ENCODE measurements at places on chromosomes 7 and 10.

- DNase-seq = peak; percentile 57
Measured at GRCh38 chr7:95686109-95686508, 86.2 kb upstream of the DYNC1I1 start.

- no peak for DNase-seq
Measured at GRCh38 chr10:44506386-44506785, 121.5 kb upstream of the CXCL12 start.

DNA sequence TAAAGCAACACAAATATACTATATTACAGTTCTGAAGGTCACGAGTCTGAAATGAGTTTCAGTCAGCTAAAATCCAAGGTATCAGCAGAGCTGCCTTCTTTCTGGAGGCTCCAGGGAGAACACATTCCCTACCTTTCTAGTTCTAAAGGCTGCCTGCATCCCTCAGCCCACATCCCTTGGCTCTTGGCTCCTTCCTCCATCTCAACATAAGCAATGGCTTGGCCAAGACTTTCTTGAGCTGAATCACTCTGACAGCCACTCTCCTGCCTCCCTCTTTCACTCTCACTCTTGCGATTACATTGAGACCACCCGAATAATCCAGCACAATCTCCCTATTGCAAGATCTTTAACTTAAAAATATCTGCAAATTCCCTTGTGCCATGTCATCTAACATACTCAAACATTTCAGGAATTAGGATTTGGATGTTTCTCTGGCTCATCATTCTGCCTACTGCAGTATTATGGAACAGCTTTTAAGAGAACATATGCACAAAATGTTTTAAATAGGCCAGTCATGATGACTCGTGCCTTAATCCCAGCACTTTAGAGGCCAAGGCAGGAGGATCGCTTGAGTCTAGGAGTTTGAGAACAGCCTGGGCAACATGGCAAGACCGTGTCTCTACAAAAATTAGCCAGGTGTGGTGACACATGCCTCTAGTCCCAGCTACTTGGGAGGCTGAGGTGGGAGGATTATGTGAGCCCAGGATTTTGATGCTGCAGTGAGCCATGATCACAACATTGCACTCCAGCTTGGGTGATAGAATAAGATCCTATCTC lies 144.2 kb upstream of the VSTM2A start:
- no peak for DNase-seq

DNA sequence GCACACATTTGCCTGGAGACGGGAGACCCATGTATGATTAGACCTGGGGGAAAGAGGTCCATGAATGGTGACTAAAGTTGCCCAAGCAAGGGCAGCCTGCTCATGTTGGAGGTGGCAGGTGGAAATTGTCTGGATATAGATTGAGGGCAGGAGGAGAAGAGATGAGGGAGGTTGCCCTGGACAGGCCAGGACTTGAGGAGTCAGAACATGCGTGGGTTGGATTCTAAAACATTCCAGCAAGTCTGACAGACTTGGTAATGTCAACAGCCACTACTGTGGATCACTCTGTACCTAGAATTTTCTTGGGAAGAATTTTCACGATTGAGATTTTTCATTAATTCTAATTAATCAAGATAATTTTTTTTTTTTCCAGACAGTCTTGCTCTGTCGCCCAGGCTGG lies 19.1 kb upstream of the SVOPL start:
- DNase-seq = no peak

DNA sequence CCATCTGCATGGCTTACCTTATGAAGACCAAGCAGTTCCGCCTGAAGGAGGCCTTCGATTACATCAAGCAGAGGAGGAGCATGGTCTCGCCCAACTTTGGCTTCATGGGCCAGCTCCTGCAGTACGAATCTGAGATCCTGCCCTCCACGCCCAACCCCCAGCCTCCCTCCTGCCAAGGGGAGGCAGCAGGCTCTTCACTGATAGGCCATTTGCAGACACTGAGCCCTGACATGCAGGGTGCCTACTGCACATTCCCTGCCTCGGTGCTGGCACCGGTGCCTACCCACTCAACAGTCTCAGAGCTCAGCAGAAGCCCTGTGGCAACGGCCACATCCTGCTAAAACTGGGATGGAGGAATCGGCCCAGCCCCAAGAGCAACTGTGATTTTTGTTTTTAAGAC lies 12.4 kb downstream of the DUSP5 start:
- DNase-seq = no peak

GRCh38 chr7:103391976-103392375 lies 44.5 kb downstream of the PSMC2 start:
- DNase-seq = no peak

DNA sequence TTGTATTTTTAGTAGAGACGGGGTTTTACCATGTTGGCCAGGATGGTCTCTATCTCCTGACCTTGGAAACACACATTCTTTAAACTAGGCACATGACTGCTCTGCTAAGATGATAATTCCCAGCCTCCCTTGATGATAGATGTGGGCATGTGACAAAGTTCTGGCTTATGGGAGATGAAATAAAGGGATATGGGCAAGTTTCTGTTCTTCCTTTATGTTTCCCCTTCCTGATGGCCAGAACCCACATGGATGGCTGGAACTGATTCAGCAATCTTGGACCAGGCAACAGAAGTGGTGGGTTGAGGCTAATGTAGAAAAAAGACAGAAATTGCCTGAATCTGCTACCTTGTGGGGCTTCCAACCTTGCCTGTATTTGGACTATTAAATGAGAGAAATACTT lies 60.7 kb upstream of the NRP1 start:
- DNase-seq = no peak

- DNase-seq = no peak
Measured at GRCh38 chr7:100683659-100684533, 10.2 kb downstream of the GIGYF1 start.

GRCh38 chr7:19677180-19677579 lies 31.7 kb downstream of the POLR1F start:
- no peak for DNase-seq

GRCh38 chr7:111459757-111460280 lies 102.5 kb downstream of the IMMP2L start:
- no peak for DNase-seq

- DNase-seq = no peak
Measured at GRCh38 chr7:40747856-40748255, 613.1 kb downstream of the SUGCT start.

GRCh38 chr10:58706836-58707235 lies 194.2 kb downstream of the BICC1 start:
- DNase-seq = no peak

DNA sequence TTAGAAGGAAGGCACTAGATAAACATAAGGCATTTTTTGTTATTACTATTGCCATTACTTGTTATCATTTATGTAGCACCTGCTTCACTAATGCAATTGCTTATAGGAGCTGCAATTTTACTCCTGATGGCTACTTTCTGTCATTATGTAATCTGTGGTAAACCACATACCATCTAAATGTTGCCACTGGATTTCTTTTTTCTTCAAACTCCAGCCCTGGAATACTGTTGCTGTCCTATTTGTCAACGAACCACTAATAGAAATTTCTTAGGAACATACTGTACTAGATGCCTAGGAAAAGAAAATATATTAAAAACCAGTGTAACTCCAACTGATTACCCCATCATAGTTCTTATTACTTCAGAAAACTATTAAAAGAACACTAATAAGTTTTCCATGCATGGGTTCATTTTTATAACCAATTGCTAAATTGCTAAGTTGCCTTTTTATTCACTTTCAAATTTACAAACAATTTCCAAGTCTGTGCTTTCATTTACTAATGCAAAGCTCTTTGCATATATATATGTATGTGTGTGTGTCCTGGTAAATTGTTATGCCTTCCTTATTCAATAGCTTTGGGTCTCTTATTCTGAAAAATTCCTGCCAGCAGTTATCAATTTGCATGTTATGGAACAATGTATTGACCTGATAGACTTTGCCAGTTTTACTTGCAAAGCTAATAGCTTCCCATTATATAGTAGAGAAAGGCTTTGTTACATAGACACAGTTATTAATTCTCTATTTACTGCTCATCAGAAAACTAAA lies 287.4 kb downstream of the EXOC4 start:
- no peak for DNase-seq

GRCh38 chr10:61354401-61354975 lies 98.7 kb downstream of the TMEM26 start:
- DNase-seq = no peak

- no peak for DNase-seq
Measured at GRCh38 chr7:138000081-138000701, 1.7 kb downstream of the CREB3L2 start.

DNA sequence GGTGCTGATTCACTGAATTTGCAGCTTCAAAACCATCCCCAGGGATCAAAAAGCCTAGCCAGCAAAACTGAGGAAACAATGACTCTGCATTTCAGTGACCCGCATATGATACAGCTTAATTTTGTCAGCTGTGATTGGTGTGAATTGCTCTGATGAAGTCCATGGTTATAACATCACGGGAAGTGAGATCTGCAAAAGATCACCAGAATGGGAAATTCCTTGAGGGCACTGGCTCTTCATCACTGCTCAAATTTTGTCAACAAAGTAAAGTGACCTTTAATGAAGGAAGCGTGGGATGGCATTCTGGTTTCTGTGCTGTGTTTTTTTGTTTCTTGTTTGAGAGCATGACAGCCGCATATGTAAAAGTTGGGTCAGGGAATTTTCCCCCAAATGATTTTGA lies 745.9 kb downstream of the GATA3 start:
- DNase-seq = no peak

GRCh38 chr10:125153703-125154490 lies 6.5 kb downstream of the CTBP2 start:
- DNase-seq = no peak

- no peak for DNase-seq
Measured at GRCh38 chr7:117036053-117036669, 82.9 kb downstream of the ST7 start.

DNA sequence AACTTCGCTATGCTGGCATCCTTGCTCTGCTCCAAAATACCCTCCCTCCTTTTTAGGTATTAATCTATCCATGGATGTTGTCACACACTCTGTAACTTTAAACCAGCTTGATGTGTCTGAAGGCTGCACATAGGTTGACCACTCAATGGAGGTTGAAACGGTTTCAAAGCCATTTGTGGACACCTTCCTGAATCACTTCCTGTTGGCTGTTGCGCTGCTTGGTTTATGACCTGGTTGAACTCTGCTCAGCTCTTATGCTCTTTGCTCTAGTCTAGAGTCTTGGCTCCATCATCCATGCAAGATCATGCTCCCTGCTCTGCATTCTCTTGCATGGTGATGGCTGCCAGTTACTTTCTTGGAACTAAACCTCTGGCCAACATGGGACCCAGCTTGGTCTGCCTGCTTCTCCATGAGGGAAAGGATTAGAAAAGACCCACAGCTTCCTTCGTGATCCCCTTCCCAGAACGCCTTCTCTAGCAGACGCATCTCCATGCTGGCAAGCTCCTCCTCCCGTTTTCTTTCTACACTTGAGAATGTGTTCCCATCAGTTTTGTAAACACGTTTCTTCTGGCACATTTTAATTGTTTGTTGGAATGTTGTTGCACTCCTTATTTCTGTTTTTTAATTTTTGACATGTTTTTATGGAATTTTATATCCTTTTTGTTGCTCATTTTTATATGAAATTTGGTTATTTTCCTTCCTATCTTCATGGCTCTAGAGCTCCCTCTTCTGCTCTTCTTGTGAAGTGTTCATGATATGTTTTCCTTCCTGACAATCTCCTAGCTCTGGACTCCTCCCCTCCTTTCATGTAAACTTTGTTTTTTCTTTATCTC lies 149.8 kb downstream of the XPNPEP1 start:
- DNase-seq = peak; percentile 76

GRCh38 chr7:92698237-92698841 lies 108.1 kb upstream of the FAM133B start:
- DNase-seq = no peak

DNA sequence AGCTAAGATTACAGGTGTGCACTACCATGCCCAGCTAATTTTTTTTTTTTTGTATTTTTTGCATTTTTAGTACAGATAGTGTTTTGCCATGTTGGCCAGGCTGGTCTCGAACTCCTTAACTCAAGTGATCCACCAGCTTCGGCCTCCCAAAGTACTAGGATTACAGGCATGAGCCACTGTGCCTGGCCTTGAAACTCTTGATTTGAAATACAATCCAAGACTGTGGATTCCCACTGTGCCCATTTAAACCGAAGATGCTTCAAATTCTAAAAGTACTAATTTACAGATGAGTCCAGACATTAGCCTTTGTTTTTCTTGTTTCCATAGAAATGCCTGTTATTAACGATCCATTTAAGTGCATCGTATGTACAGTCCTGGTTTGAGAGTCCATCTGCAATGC lies 130.9 kb downstream of the CACNA2D1 start:
- no peak for DNase-seq

DNA sequence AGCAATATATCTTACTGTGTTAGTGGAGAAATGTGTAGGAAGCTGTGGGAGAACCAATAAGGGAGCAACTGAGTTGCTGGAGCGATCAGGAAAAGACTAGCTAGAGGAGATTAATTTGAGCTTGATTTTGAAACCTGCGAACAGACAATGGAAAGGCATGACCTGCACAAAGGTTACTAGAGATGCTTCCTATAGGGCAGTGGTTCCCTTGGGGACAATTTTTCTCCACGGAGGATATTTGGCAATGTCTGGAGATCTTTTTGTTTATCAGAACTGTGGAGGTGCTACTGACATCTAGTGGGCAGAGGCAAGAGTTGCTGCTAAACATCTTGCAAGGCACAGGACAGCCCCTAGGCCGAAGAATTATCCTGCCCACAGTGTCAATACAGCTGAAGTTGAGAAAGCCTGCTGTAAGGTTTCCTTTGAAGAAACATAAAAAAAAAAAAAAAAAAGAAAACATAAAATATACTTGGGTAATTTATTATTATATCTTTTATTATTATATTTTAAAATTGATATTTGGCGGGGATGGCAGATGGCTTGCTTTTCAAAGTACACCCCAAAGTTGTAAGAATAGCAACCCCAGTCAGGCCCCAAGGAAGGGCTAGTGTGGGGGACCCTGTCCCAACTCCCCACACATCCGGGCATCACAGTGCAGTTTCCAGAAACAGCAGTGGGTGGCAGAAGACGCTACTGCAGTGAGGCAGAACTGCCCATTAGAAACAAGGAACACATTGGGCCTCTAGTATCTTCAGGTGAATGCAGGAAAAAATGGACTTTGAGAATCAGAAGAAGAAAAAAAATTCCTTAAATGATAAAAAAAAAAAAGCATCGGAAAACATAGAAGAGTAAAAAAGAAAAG lies 481.6 kb downstream of the SH2D4B start:
- DNase-seq = peak; percentile 7

DNA sequence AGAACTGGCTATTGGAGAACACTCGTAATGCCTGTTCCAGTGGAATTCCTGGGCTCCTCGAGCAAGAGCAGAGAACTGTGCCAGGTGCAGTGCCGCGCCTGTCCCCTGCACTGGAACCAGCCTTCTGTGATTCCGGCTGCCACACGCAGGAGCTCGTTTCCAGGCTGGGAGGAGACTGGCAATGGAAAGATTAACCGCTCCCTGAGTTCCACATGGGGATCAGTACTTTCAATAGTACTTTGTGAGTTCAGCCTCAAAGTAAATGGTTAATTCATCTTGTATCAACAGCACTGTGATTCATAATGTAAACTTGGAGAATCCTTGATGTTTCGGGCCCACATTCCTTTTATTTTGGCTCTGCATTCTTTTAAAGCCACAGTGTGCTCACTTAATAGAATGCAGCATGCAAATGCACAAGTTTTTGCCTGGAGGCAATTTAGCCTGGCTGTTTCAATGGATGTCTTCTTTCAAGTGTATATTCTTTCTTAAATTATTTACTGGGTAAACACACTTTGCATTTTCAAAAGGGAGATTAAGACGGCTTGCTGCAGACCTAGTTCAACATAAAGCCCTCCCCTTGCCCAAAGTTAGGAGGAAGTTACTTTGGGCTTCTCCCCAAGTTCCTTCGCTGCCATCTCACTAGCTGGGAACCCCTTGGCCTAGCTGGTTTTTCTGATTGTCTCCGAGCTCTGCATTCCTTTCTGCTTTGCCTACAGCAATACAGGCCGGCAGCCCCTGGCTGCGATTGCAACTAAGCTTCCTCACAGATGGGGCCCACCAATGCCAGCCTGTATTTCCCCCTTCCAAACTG lies 138.1 kb upstream of the TCF7L2 start:
- DNase-seq = no peak
